ENCODE measurements at places on chromosomes 3 and 15. TPM values are rescaled to one million over a fixed set of nuclear protein-coding genes. Genes with fewer than 3 reads are reported as not detected.

- ATAC-seq = no peak
Observed at GRCh38 chr3:10389995-10390394, 69.1 kb upstream of the SEC13 start.

The MAGEL2 gene
- total RNA-seq = not detected

GRCh38 chr3:128176276-128176833, 23.1 kb downstream of the EEFSEC start:
- ATAC-seq = no peak

The TMEM212 gene
- not detected for total RNA-seq

The TTLL13 gene
- total RNA-seq = 1.3 TPM

The COLQ gene
- 2.7 TPM for total RNA-seq

- no peak for ATAC-seq
Observed at GRCh38 chr3:44983484-44983941, 7.5 kb downstream of the EXOSC7 start.

The POMGNT2 gene
- total RNA-seq = 3.7 TPM

The CLDN11 gene
- not detected for total RNA-seq
